CD4-positive, alpha-beta T cell treated with Interleukin-15 for 1 hour (primary cell): ENCODE measurements at places on chromosomes 3 and 15.

DNA sequence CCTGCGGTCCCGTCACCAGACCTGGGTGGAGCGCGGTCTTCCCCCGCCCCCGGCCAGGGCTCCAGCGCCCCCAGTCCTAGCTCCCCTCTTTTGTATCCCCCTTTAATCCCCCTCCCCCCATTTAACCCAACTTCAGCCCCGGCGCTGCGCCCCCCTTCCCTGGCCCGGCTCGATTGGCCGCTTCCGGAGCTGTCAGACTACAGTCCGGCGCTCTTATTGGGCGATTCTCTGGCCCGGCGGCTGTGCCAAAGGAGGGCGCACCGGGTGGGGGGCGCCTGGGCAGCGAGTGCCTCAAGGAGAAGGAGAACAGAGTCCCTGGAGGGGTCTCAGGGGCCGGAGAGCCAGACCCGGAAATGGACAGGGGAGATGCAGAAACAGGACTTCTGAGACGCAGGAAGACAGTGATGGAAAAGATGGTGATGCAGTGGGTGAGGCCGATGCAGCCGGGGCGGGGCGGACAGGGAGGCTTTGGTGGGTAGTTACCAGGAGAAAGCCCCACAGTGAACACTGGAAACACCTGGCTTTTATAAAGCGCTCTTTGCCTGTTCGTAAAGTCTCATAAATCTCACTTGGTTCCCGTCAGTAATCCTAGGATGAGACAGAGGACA is 1.2 kb upstream of the ADCY5 start:
- no peak for DNase-seq

DNA sequence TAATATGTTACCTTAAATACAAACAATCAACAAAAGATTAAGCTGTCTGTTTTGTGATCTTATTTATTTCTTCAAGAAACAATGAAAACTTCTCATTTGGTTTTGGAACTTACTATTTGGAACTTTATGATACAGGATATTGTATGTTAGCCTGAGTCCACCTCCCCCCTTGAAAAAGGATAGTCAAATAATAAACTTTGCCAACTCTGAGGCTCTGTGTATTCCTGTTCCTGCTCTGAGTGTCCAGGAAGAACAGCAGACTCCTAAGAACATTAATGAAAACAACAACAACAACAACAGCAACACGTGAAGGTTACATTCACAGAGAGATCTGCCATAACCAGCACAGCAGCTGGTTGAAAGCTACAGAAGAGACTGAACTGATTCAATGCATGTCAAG is 108.1 kb upstream of the AADACL2 start:
- no peak for DNase-seq

DNA sequence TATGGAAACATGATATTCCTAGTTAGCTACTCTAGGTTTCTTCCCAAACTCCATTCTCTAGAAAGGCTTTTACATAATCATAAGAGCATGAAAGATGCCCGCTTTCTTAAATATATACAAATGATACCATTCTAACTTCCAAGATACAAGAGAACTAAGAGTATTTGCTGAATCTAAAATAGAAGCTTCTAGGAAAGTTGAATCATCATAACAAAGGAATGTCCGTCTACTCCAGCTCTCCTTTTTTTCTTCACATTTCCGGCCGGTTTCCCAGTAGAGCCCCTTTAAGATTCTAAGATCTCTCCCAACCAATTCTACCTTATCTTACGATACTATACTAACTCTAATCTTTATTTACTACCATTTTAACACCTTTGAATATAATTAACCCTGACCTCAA is 60.1 kb downstream of the RAD18 start:
- DNase-seq, result no peak

DNA sequence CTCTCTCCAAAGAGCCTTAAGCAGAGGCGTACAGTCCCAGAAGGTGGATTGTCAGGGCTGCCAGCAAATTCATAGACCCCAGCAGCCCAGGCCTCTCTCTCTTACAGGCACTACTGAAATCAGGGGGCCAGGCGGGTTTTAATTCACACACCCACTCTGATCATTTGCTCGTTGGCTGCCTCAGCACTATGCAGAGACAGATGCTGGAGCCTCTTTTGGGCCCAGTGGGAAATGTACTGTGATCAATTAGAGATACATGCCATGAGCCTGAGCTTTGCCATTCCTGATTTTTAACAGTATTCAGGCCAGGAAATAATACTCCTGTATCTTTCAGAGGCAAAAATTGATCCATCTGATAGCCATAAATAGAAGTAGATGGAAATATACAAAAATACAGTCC is 53.0 kb downstream of the CMTM6 start:
- no peak for DNase-seq

DNA sequence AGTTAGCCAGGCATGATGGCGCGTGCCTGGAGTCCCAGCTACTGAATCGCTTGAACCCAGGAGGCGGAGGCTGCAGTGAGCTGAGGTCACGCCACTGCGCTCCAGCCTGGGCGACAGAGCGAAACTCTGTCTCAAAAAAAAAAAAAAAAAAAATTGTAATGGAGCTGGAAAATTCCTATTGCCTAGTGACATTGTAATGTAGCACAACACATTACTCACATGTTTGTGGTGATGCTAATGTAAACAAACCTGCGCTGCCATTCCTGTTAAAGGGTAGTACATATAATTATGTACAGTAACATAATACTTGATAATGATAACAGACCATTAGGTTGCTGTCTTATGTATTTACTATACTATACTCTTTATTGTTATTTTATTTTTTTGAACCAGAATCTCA is 39.1 kb downstream of the KNL1 start:
- no peak for DNase-seq

DNA sequence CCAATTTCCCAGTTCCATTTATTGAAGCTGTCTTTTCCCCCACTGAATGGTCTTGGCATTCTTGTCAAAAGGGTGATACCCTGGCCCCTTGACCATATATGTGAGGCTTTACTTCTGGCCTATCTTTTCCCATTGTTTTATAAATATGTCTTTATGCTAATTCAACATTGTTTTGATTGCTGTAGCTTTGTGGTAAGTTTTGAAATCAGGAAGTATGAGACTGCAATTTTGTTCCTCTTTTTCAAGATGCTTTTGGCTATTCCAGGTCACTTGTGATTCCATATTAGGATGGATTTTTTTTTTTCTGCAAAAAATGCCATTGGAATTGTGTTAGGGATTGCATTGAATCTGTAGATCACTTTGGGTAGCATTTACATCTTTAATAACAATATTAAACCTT is 141.2 kb upstream of the MANF start:
- no peak for DNase-seq

- DNase-seq, result no peak
Measured at GRCh38 chr3:105857601-105858000, 11.2 kb downstream of the CBLB start.

DNA sequence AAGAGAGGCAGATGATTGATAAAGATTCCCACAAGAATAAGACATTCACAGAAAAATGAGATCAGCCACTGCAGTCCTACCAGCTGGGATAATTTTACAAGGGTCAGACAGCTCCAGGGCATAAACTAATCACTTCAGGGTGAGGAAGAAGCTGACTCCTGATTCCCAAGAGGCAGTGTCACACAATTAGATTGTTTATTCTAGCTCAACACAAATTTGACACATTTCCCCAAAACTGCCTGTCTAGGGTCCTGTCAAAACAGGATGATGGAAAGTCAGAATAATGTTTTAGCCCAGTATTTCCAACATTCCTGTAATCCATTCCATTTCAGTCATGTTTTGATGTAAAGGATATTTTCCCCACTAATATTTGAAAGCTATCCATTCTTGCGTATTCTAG is 110.8 kb downstream of the TNIK start:
- DNase-seq, result no peak
